Calu3 (cell line): ENCODE measurements at places on chromosomes 1 and 21. TPM values are rescaled to one million over a fixed set of nuclear protein-coding genes. Genes with fewer than 3 reads are reported as not detected.

DNA sequence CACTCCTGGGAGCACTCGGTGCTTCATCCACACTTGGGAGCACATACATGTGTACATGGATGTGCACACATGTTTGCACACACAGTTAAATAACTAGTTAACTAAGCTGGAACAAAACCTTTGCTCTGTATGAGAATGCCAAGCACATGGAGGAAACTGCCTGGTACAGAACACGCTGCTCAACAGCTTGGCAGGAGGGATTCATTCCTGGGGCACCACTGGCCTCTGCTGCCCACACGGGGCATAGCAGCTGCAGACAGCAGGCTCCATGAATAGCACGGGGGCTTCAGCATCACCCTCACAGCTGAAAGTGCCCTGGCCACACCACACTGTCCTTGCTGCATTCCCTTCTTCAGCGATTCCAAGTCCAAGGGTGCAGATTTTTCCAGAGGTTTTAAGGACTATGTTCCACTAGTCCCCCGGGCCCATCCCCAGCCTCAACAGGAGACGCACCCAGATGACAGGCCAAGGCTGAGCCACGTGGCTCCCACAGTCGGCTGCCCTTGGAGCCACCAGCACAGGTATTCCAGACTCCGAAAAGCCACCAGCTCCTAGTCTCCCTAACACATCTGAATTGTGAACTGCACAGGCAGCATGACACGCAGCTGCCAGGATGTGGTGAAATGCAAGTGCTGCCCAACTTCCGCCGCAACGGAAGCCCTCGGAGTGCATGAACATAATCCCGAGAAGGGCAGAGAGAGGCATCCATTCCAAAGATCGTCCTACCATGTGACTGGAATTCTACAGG is 16.9 kb downstream of the NPHP4 start:
- H3K27ac ChIP-seq, result no peak overlapping the region
- H3K4me1 ChIP-seq, result peaks cover 12% of the 10 kb centered on the region
- H3K27me3 ChIP-seq, result no peaks in the 10 kb centered on the region
- no peak overlapping the region for H3K4me3 ChIP-seq

- no peaks in the 10 kb centered on the region for H3K4me1 ChIP-seq
- H3K27ac ChIP-seq, result no peak overlapping the region
- no peak overlapping the region for H3K4me3 ChIP-seq
- H3K36me3 ChIP-seq, result no peaks in the 10 kb centered on the region
These were observed 11.0 kb downstream of the SH3BGRL3 start for GRCh38 chr1:26290882-26291261.

DNA sequence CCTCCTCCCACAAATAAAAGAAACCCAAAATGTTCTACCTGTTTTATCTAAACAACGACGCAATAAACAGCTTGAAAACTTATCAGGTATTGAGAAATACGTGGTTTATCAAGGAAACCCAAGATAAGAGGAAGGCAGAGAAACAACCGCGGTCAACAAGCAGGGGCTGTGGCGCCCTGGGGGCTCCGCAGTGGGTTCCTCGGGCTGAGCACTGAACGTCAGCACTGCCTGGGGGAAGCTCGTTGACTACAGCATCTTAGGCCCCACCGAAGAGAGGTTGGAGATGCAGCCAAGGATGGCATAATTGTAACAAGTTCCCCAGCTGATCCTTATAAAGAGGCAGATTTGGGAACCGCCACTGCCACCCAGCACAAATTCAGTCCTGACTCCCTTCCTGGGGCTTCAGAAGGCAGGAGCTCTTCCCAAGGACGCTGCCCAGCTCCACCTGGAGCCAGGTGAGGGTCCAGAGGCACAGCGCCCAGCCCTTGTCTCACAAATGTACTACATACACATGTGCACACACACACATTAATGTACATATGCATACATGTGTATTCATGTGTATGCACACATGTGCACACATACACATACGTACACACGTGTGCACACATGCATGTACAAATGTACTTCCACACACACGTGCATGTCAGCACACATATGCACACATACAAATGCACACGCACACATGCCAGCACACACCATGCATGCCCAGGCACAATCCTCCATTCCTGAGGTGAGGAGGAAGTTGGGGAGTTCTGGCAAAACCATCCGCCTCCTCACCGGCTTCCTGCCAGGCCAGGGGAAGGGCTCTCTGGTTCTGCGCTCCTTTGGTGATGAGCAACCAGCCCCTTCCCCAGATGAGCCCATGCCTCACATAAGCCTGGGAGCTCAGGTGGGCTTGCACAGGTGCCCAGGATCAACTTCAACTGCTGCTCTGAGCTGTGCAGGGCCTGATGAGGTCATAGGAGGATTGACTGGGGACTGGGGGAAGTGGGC is 251.1 kb downstream of the NPHP4 start:
- DNase-seq, result no peak
- H3K27ac ChIP-seq, result no peak overlapping the region
- peaks cover 34% of the 10 kb centered on the region for H3K27me3 ChIP-seq
- H3K36me3 ChIP-seq, result no peaks in the 10 kb centered on the region
- no peaks in the 10 kb centered on the region for H3K4me1 ChIP-seq
- no peak overlapping the region for H3K4me3 ChIP-seq

DNA sequence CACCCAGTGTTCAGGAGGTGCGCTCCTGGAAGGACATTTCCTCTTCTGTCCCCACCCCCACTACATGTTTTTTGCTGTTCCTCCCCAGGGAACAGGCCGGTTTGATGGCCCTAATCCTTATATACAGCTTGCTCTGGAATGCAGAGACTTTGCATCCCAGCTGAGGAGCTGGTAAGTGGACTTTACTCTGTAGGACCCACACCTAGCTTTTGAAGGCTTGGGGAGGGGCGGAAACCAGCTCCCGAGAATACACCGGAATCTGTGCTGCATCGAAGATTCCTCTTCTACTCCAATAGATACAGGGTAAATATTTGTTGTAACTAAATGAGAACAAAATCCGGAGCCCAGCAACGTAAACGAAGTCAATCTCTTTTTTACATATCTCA is 1.2 kb upstream of the CGN start:
- H3K27me3 ChIP-seq, result no peaks in the 10 kb centered on the region
- peaks cover 54% of the 10 kb centered on the region for H3K36me3 ChIP-seq
- H3K27ac ChIP-seq, result peak overlapping the region; percentile 87
- H3K4me1 ChIP-seq, result peaks cover 50% of the 10 kb centered on the region

- no peaks in the 10 kb centered on the region for H3K36me3 ChIP-seq
- no peaks in the 10 kb centered on the region for H3K4me1 ChIP-seq
- DNase-seq, result no peak
- H3K4me3 ChIP-seq, result no peak overlapping the region
- peaks cover 2% of the 10 kb centered on the region for H3K27me3 ChIP-seq
These were observed 9.7 kb upstream of the LRRC53 start for GRCh38 chr1:74522148-74522547.

- H3K36me3 ChIP-seq, result peaks cover 20% of the 10 kb centered on the region
- H3K4me3 ChIP-seq, result no peak overlapping the region
- no peak overlapping the region for H3K27ac ChIP-seq
- peaks cover 24% of the 10 kb centered on the region for H3K4me1 ChIP-seq
- H3K27me3 ChIP-seq, result no peaks in the 10 kb centered on the region
These were observed 8.9 kb downstream of the SKI start for GRCh38 chr1:2236695-2237677.

GRCh38 chr1:87684194-87684593 is 355.5 kb downstream of the LMO4 start:
- no peak for DNase-seq
- peaks cover 58% of the 10 kb centered on the region for H3K4me1 ChIP-seq
- H3K36me3 ChIP-seq, result peaks cover 10% of the 10 kb centered on the region
- H3K27ac ChIP-seq, result peak overlapping the region; percentile 77
- no peaks in the 10 kb centered on the region for H3K27me3 ChIP-seq

DNA sequence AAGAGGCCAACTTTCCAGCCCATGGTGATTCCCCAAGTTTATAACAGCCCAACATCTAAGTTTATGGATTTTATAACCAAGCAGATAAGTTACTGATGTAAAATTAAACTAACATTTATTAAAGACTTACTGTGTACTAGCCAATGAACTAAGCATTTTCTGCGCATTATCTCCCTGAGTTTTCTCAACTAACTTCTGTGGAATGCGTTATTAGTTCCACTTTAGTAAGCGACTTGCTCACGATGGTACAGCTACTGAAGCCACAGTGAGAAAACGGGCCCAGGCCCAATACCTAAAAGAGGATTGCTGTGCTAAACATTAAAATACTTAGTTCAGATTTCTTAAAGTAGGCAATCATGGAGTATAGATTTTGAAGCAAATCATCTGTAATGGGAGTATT is 61.0 kb downstream of the ZBTB18 start:
- H3K36me3 ChIP-seq, result no peaks in the 10 kb centered on the region
- no peaks in the 10 kb centered on the region for H3K27me3 ChIP-seq
- no peak overlapping the region for H3K27ac ChIP-seq
- H3K4me1 ChIP-seq, result peaks cover 18% of the 10 kb centered on the region
- DNase-seq, result no peak

- no peaks in the 10 kb centered on the region for H3K27me3 ChIP-seq
- H3K4me1 ChIP-seq, result peaks cover 44% of the 10 kb centered on the region
- peak overlapping the region; percentile 12 for H3K27ac ChIP-seq
- no peaks in the 10 kb centered on the region for H3K36me3 ChIP-seq
These were observed 504.1 kb upstream of the PKN2 start for GRCh38 chr1:88179943-88180342.

DNA sequence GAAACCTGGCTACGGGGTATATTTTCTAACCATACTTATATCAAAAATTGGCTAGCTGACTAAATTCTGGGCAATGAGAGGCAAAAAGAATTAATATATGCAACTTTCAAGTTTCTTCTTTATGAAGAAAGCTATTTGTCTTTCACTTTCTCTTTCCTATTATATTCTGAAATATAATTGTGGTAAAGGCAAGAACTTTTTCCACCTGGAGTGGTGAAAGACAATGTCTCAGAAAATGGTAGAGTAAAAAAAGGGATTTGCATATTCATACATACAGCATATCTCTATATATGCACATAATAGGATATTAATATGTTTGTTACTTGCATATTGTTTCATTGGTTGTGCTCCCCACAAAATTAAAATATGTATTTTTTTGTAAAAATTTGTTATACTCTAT is 793.8 kb downstream of the PLA2G4A start:
- peaks cover 17% of the 10 kb centered on the region for H3K4me1 ChIP-seq
- H3K27ac ChIP-seq, result no peak overlapping the region
- no peak overlapping the region for H3K4me3 ChIP-seq
- H3K36me3 ChIP-seq, result no peaks in the 10 kb centered on the region
- no peak for DNase-seq

- H3K36me3 ChIP-seq, result no peaks in the 10 kb centered on the region
- no peaks in the 10 kb centered on the region for H3K27me3 ChIP-seq
- H3K4me1 ChIP-seq, result no peaks in the 10 kb centered on the region
- no peak overlapping the region for H3K4me3 ChIP-seq
- no peak overlapping the region for H3K27ac ChIP-seq
These were observed 154.9 kb upstream of the CD34 start for GRCh38 chr1:208065862-208066261.

DNA sequence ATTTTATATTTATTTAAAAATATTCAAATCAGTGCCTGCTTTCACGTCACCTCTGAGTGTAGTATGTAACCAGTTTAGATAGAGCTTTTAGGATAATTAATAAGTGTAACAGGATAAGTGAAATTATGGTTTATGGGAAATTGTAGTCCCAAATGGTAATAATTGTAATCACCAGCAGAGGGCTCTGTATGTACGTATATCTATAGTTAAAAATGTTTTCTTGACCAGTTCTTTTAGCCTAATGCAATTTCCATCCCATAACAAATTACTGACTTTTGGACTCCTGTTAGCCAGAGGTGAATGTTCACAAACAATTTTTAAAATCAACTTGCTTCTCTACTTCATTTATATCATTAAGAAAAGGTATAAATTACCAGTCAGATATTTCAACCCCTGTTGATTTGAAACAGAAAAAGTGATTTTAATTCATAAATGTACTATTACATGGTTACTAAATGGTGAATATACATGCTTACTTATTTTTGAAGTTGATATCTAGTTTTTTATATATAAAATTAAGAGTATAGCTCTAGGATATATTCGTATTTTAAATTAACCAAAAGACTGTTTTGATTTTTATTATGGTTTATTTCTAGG is 25.3 kb downstream of the SLC30A7 start:
- no peaks in the 10 kb centered on the region for H3K4me1 ChIP-seq
- H3K27ac ChIP-seq, result no peak overlapping the region
- peaks cover 24% of the 10 kb centered on the region for H3K36me3 ChIP-seq
- H3K4me3 ChIP-seq, result no peak overlapping the region
- DNase-seq, result peak; percentile 9
- no peaks in the 10 kb centered on the region for H3K27me3 ChIP-seq

- H3K27ac ChIP-seq, result no peak overlapping the region
- H3K36me3 ChIP-seq, result no peaks in the 10 kb centered on the region
- H3K4me3 ChIP-seq, result no peak overlapping the region
- H3K4me1 ChIP-seq, result no peaks in the 10 kb centered on the region
- no peaks in the 10 kb centered on the region for H3K27me3 ChIP-seq
These were observed 124.4 kb upstream of the PLPPR4 start for GRCh38 chr1:99139876-99140275.

GRCh38 chr1:39759436-39759726 is 11.8 kb downstream of the OXCT2 start:
- H3K4me3 ChIP-seq, result no peak overlapping the region
- no peaks in the 10 kb centered on the region for H3K27me3 ChIP-seq
- DNase-seq, result no peak
- H3K4me1 ChIP-seq, result no peaks in the 10 kb centered on the region
- H3K36me3 ChIP-seq, result no peaks in the 10 kb centered on the region

DNA sequence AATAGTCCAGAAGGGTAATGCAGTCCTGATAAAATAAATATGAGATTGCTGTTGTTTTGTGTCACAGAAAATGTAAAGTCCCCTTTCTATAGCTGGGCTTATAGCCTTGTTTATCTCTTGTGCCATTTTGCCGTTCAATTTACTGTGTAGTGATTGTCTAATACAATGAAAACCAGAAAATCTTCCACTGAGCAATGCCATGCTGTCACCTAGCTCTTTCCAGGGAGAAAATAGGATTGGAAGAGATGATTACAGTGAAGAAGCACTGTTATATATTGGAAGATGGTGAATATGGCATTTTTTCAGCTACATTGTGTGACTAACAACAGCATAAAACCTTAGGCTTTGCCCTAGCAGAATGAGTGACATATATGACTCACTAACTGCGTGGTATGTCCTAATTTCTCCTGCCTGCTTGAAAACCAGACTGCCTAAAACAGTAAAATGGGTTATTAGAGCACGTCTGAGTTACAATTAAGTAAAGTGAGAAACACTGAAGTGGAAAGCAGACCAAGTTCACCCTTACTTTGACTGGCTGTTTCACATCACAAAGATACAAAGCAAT is 332.4 kb upstream of the ZP4 start:
- no peak overlapping the region for H3K4me3 ChIP-seq
- H3K27ac ChIP-seq, result no peak overlapping the region

- peak overlapping the region; percentile 89 for H3K27ac ChIP-seq
- peaks cover 25% of the 10 kb centered on the region for H3K4me1 ChIP-seq
- no peaks in the 10 kb centered on the region for H3K27me3 ChIP-seq
These were observed 356.4 kb upstream of the PKN2 start for GRCh38 chr1:88327391-88328267.

Gene C1orf116
- total RNA-seq, result 106 and 124 TPM in 2 replicates

Gene FAM131C
- 0.93 and 0.94 TPM in 2 replicates for total RNA-seq

Gene GJB5
- 0.73 and 1.1 TPM in 2 replicates for total RNA-seq

Gene LPAR3
- total RNA-seq, result 13.2 and 14.0 TPM in 2 replicates

Gene VWA5B1
- total RNA-seq, result not detected in 2 replicates
